ENCODE measurements at places on chromosomes 2 and 18. TPM values are rescaled to one million over a fixed set of nuclear protein-coding genes. Genes with fewer than 3 reads are reported as not detected.

- DNase-seq, result no peak
Observed at GRCh38 chr2:101811226-101812015, 113.9 kb downstream of the MAP4K4 start.

GRCh38 chr2:186457908-186458307 lies 28.2 kb upstream of the ZC3H15 start:
- no peak for DNase-seq

DNA sequence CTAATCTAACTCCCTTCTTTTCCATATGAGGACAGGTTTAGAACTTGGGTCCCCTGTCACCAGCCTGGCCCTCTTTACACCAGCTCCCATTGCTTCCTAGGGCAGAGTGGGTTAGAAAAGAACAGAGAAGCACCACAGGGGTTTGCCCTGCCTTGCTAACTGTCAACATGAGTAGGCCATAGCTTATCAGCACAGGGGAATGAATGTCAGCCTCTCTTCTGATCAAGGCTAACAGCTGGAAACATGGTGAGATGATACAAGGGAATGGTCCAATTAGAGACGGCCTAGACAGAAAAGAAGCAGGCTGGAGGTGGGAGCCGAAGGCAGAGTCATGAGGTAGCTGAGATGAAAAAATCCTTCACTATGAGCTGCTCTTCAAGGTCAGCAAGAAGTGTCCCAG lies 189.4 kb upstream of the ACAA2 start:
- no peak for DNase-seq

GRCh38 chr2:40321016-40321623 lies 130.8 kb downstream of the SLC8A1 start:
- no peak for DNase-seq

DNA sequence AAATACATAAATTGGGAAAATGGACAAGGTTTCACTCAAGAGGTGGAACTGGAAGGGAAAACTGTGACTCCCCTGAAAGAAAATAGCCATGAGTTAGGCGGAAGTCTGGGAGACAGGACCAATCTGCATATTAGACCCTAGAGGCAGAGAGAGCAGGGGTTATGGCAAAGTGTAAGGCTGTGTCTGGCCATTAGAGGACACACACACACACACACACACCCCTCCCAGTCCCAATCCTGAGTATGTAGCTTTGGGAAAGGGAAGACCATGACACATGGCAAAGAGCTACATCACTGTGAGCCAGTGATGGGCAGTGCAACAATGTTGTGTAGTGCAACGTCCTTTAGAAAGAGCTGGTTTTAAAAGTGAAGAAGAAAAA lies 479.9 kb upstream of the NXPH2 start:
- DNase-seq, result no peak

- DNase-seq, result no peak
Observed at GRCh38 chr2:217835931-217836891, 166.6 kb downstream of the TNS1 start.

GRCh38 chr18:9886005-9886348 lies 204 bp downstream of the TXNDC2 start:
- no peak for DNase-seq

GRCh38 chr18:58196881-58197872 lies 153.2 kb downstream of the NEDD4L start:
- no peak for DNase-seq

DNA sequence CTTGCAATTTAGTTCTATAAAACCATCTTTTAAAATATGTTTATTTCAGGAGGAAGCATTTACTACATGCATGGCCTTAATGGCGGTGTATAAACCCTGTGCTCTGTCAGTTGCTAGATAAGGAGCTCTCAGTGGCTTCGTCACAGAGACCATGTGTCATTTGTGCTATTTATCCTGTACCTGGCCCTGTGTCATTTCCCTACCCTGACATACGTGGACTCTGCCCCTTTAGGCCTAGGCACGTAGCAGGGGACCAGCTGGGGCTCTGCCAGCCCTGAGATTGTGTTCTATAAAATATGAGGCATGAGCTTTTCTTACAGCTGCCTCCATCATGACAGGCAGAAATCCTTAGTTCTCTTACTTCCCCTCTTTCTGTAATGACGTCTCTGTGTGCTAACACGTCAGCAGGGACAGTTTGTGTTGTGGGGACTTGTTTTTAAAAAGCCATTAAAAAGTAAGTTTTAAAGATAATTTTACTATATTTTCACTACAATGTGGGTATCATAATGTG lies 88.0 kb downstream of the ITGB1BP1 start:
- DNase-seq, result no peak

DNA sequence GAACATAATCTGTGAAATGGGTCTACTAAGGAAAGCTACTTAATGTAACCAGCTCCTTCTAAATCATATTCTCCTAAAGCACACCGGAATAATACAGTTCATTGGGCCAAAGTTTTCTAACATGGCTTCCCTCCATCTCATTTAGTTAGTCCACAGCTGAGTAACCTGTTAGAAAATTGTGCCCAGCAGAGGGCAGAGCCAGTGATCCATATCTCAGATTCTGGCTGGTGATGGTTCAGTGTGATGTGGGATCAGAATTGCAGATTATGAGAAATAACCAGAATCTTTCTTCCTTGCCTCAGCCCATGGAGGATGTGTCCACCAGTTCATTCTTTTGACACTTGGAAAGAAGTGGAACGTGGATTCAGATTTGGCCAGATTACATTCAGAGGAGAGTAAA lies 9.4 kb upstream of the CTLA4 start:
- DNase-seq, result no peak

GRCh38 chr2:238080518-238080917 lies 19.6 kb upstream of the ESPNL start:
- no peak for DNase-seq

- no peak for DNase-seq
Observed at GRCh38 chr18:3422905-3423304, 27.1 kb upstream of the TGIF1 start.

GRCh38 chr2:162029287-162029901 lies 44.6 kb downstream of the DPP4 start:
- no peak for DNase-seq

GRCh38 chr2:157592948-157593347 lies 35.7 kb downstream of the ACVR1C start:
- DNase-seq, result no peak

Gene SOWAHC
- total RNA-seq, result 16.8 TPM

Gene SKOR2
- not detected for total RNA-seq

Gene COL4A4
- 0.11 TPM for total RNA-seq

Gene GRHL1
- 9.7 TPM for total RNA-seq

Gene EVX2
- 0.09 TPM for total RNA-seq

Gene ANKRD62
- not detected for total RNA-seq
